ENCODE measurements at places on chromosomes 13 and 19.

GRCh38 chr19:10138879-10139795 is 19.4 kb upstream of the EIF3G start:
- no peak for DNase-seq

DNA sequence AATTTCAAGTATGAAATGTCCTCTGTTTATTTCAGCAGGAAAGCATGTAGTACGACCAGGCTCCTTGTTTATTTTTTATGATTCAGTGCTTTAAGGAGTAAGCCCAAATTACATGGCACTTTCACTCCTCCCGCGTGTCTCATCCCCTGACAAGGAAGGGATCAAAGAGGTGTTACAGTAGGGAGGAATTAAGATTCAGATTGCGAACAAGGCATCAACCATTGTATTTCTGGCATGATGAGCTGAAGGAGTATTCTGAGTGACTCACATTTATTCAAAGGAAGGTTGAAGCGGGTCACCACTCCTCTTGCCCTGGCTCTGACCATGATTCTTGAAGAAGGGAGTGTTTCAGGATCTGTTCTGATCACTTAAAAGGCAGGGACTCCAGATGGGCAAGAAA is 46.1 kb upstream of the CNMD start:
- no peak for DNase-seq

DNA sequence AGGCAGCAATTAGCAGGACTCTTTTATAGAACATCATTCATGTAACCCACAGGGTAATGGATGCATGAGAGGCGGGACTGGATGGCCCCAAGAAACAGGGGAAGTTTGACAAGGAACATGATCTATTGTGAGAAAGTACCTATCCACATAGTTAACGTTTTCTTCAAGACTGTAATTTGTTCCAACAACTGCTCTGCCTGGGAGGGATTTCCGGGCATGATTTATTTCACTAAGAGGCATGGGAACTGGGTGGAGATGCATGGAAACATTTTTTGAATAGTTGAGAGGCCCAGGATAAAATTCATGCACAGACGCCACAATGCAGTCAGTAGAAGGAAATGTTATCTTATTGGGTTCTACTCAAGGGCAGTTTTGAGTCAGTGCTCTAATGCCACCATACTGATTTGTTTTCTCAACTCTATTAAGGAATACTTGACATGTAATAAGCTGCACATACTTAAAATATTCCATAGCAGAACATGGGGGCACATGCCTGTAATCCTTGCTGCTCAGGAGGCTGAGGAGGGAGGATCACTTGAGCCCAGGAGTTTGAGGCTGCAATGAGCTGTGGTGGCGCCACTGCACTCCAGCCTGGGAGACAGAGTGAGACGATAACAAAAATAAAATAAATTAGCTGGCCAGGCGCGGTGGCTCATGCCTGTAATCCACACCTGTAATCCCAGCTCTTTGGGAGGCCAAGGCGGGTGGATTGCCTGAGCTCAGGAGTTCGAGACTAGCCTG is 9.9 kb upstream of the ATG4D start:
- no peak for DNase-seq

DNA sequence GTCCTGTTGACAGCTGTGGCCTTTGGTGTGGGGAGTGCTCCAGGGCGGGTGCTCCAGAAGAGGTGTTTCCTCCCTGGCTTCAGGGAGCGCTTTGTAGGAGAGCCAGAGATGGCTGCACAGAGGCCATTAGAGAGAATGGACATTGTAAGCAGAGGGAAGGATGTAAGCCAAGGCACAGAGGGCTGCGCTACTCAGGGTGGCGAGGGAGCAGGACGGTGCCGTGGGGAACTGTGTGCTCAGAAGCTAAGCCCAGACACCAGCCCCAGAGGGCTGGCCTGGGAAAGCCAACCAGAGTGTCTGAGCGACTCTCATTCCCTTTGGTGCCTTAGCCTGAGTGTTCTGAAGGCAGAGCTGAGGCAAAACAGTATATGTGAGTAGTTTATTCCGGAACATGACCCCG is 92.2 kb downstream of the TSHZ3 start:
- DNase-seq, result no peak

DNA sequence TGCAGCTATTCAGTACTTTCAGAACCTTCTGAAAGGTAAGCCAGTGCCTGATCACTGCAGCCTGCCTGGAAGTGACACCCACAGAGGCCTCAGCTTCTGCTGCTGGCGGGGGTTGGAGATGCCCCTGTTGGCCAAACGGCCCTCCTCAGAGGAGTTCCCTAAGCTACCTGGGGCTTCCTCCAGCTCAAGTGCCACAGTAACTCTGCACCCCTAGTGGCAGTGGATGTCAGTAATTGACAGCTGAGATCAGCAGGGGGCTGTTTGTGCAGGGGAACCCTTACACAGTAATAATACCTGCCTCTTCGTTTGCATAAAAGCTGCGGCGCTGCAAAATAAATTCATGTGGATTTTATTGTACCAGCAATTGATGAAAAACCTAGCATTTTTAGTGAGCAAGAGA is 28.9 kb downstream of the TDRD12 start:
- no peak for DNase-seq

GRCh38 chr19:14686411-14686810 is 3.4 kb upstream of the ZNF333 start:
- DNase-seq, result peak; percentile 33

GRCh38 chr13:99805361-99805760 is 166.2 kb downstream of the ZIC5 start:
- no peak for DNase-seq

GRCh38 chr13:108104736-108105135 is 110.6 kb downstream of the LIG4 start:
- no peak for DNase-seq

DNA sequence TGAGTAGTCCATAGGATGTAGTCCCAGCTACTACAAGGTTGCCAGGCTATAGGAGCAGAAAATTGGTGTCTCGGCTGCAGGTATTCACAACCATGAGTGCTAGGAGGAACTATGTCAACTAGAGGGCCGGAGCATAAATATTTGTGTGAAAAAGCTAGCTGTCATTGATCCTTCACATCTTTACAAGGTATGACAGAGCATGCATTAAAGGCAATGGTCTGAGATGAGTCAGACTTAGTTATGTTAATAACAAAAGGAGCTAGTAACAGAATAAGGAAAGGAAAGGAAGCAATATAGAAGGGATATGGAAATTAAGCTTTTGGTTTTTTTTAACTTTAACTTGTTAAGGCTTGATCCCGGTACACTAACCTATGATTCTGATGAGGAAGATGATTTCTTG is 40.9 kb upstream of the PSG9 start:
- DNase-seq, result no peak

DNA sequence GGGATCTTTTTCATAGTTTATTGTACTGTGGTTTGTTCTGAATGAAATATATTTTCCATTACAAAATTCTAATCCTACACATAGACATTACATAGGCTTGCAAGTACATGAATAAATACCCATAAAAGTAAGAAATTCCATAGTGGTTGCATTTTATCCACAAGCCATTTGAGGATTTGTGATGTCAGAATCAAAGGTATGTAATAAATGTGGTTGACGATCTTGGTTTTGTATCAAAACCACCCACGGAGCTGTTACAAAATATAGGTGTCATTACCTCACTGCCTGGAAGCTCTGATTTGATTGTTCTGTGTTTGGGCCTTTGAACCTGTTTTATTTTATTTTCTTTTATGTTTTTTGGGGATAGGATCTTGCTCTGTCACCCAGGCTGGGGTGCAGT is 125.1 kb downstream of the NALCN start:
- DNase-seq, result no peak

DNA sequence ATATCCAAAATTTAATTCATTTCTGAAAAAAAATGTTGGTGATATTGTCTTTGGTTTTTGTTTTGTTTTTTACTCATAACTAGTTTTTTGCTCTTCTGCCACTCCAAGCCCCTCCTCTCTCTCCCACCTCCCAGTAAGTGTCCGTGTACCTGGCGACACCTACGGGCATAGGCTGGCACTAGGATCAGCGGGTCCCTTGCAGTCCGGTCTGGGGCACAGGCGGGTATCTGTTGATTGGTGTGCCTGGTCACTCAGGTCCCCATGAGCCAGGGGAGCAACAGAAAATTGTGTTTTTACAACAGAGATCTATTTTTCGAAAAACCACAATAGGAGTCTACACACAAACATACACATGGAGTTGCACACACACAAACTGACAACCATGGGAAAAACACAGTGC is 104.8 kb downstream of the ZIC5 start:
- DNase-seq, result no peak

GRCh38 chr13:40562975-40563349 is 103.5 kb downstream of the FOXO1 start:
- DNase-seq, result no peak

DNA sequence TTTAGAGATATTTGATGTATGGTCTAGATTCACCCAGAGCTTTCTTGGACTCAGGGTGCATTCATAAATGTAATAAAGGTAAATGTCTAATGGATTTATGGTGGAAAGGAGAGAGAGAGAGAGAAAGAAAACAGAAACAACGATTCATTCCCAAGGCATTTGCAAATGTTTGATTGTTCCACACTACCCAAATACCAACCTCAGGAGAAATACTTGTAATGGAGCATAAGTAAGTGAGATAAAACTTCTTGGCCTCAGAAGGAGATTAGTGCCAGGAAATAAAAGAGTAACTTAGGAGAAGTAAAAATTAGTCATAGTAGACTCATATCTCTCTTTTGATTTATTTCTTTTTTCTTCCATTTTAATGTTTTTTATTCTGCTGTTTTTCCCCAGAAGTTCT is 40.6 kb upstream of the DGKH start:
- no peak for DNase-seq

DNA sequence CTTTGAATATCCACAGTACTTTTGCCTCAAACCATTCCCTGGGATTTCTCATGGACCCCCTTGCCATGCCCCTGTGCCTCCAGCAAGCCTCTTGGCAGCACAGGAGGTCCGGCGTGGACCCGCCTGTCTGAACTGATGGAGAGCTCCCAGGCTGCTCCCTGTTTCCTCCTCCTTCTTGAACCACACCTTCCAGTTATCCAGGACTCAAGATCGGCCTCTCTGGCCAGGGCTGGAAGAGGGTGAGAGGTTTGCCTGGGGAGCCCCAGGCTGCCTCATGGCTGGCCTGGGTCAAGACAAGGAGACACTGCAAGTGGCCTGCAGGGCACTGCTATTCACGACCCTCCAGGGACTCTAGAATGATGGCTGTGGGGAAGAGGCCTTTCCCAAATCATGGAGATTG is 93.6 kb upstream of the WASF3 start:
- no peak for DNase-seq

GRCh38 chr13:26983543-26984320 is 187.9 kb downstream of the USP12 start:
- no peak for DNase-seq

GRCh38 chr13:100244431-100244830 is 155.5 kb downstream of the PCCA start:
- no peak for DNase-seq

GRCh38 chr19:48836089-48837017 is at the start of gene HSD17B14:
Gene HSD17B14, minus strand, starts transcription at chr19:48836491. Its CDS starts 80 bp downstream, at chr19:48836411.
- no peak for DNase-seq

GRCh38 chr19:42115219-42115618 is 17.0 kb downstream of the POU2F2 start:
- no peak for DNase-seq

DNA sequence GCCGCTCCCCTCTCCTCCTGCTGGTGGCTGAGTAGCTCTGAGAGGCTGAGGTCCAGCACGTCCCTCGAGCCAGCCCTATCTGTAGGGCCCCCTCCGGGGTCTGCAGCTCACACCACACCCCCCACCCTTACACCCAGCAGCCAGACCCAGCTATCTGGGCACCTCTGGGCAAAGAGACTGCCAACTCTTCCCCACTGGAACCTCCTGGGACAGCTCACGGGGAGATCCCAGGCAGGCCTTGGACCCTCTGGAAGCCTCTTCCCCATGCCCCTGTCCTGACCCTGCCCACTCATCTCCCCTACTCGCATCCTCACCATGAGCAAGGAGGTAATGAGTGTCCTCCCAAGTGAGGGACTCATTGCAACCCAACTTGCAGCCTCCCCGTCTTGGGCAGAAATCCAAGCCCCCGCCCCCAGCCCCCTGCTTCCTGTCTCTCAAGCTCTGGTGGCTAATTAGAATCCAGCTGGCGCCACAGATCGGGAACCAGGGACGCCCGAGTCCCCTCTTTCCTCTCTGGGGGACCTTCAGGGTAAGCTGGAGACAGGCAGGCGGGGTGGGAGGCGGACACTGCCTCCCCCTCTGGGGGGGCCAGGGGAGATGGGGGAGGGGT is 22.1 kb downstream of the ADGRL1 start:
- DNase-seq, result no peak
